ENCODE measurements at places on chromosomes 2 and 18.
A peak's percentile ranks its signal among the peaks of the same experiment; 100 is the strongest.

DNA sequence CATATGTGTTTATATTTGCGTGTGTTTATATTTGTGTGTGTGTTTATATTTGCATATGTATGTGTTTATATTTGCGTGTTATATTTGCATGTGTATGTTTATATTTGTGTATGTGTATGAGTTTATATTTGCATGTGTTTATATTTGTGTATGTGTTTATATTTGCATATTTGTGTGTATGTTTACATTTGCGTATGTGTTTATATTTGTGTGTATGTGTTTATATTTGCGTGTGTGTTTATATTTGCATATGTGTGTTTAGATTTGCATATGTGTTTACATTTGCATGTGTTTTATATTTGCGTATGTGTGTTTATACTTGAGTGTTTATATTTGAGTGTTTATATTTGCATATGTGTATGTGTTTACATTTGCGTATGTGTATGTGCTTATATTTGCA lies 115.7 kb upstream of the CTDP1 start:
- no peak for DNase-seq

DNA sequence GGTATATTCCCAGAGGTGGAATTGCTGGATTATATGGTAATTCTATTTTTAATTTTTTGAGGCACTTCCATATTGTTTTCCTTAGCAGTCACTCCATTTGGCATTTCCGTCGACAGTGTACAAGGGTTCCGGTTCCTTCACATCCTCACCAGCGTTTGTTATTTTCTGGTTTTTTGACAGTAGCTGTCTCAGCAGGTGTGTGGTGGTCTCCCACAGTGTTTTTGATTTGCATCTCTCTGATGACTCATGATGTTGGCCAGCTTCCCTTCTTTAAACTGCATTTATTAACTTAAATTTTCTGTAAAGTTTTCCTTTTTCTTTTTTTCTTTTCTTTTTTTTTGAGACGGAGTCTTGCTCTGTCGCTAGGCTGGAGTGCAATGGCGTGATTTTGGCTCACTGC lies 19.7 kb downstream of the SH3BP4 start:
- DNase-seq = no peak

DNA sequence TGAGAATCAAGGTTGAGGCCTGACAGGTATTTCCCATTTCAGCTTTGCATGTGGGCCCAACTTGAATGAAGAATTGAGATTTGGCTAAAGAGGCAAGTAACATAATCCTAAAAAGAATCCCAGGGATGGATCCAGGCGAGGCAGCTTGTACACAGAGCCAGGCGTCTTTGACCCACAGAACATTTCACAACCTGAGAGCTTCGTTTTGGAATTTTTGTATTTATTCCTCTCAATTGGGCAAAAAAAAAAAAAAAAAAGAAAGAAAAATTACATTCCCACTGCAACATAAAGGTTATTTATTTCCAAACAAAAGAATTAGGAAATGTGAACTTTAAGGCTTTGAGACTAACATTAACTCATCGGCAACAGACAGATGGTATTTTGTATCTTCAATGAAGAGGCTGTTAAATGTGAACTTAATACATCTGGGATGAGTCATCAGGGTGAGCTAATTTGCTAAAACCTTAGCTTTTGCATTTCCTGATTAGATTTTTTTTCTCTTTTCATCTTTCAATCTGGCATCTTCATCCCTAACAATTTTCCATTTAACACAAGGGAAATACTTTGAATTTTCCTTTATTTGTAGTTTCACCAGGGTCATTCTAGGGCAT lies 478.5 kb upstream of the TNP1 start:
- no peak for DNase-seq

DNA sequence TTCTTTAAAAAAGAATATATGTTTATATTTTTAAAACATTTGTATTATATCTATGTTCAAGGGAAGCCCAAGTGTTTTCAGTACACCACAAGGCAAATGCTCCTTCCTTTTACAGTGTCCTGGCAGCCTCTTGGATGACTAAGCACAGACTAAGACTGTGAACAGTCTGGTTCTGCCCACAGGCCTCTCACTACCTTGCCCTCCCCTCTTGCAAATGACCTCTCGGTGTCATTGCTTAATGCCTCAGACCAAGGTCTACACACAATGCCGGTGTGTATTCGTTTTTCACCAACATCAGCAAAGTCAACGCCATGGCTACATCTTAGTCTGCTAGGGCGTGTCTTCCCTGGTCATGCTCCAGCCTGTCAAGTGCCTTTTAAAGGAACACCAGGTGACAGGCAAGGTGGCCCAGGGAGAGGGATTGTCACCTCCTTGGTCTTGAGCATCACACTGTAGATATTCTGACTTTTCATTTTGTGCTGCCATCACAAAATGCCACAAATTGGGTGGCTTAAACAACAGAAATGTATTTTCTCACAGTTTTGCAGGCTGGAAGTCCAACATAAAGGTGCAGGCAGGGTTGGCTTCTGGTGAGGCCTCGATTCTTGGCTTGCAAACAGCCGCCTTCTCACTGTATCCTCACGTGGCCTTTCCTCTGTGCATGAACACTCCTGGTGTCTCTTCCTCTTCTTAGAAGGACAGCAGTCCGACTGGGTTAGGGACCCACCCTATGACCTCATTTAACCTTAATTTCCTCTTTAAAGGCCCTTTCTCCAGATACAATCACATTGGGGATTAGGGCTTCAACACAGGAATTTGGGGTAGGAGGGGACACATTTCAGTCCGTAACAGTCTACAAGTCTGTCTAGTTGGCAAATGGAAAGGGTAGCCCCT lies 266.5 kb downstream of the KLHL29 start:
- no peak for DNase-seq

DNA sequence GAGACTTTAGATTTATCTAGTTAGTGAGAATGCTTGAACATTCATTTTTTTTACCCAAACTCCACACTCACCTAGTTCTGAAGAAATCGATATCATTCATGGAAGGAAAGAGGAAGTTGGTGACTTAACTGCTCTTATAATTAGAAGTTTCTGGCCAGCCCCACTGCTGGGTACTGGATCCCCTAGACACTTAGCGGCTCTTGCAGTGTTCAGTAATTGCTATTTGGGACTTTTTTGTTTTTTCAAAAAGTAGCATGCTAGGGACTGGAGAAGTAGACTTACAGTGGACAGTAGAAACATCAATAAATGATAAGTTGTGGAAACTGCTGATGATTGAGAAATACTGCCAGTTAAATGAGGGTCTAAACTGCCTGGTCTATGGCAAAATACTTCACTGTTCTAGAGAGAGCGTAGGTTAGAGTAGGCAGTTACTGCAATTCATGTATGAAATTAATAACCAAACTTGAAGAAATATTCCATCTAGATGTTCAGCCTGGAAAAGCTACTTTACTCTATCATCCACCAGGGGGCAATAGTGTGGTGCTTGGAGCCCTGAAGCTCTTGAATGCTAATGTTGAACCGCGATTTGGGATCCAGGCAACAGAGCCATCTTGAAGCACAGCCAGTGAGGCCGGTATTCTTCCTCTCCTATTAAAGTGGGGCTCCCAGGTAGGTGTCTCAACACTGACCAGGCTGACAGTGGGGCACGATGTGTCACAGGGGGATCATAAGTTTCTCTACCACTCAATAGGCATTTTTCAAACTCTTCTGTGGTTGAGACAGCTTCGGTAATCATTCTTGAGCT lies 146.1 kb upstream of the SESTD1 start:
- DNase-seq = peak; percentile 51

DNA sequence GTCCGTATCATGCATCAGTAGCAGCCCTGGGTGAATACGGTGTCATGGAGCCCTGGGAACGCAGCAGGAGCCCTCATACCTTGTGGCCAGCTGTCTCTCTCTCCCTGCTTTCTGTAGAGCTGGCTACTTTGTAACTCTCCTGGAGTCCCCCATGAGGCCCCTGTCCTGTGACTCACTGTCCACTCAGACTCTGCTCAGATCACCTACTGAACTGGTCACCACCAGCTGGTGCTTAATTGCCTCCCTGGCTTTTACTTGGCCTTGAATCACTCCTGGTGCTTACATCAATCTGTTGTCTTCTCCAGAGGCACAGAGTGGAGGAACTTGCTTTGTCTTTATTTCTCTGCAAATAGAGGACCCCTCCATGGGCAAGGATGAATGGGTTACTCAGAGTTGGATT lies 172.7 kb downstream of the HRH4 start:
- DNase-seq = no peak

DNA sequence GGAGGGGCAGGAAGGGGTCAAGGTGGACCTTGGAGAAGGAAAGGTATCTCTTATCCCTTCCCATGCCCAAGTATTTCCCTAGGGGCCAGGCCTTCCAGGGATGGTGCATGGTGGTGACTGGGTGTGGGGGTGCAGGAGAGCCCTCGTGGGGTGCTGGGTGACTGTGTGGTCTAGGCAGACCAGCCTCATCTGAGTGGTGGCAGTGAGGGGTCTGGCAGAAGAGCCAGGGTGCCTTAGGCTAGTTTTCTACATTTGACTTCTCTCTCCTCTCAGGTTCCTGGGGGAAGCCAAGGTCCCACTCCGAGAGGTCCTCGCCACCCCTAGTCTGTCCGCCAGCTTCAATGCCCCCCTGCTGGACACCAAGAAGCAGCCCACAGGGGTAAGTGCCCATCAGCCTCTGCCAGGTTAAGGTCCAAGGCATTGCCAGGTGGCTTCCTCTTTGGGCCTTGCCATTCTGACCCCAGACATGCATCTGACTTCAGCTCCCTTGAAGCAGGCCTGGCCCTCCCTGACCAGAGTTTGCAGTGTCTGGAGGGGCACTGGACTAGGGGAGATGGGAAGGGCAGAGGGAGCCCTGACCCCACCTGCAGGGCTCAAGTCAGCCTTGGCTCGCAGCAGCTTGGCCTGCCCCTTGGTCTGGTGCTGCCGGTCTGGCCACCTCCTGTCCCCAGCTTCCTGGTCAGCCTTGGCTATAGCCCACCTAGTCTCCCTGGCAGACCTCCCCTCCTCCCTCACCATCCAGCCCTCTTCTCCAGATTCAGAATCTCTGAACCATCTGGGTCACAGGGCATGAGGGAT lies 49.8 kb downstream of the DYSF start:
- no peak for DNase-seq

GRCh38 chr2:218238887-218239286 lies 21.9 kb downstream of the ARPC2 start:
- DNase-seq = no peak

GRCh38 chr2:147851244-147851930 lies 6.6 kb downstream of the ACVR2A start:
- DNase-seq = no peak

DNA sequence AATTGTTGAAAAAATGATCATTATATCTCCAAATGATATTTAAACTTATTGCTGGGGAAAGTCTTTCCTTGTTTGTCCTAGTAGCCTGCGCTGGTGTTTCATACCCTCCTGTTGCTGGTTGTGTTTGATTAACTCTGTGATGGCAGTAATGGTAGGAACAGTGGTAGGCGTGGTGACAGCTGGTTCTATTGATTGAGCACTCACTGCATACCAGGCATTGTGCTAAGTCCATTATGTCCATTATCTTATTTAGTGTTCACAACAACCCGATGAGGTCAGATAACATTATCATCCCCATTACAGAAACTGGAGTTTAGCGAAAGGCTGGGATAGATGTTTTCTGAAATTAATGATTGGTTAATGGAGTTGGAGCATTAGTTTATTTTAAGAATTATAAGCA lies 77.8 kb upstream of the STON1 start:
- DNase-seq = no peak

DNA sequence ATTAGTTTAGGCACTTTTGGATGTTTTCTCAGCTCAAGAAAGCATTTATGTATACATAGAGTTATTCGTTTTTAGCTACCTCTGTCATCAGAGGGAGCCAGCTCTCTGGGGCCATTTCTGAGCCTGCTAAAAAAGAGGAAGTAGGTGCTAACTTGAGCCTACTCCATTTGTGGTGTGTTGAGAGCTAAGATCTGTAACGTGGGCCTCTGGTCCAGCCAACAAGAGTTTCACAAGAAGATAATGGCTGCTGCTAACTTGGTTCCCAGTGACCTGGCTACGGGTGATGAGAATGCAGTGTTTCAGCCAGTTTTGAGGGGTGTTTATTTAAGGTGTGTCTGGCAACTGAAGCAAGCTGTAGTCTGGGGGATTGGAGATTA lies 182.5 kb downstream of the PRKCE start:
- no peak for DNase-seq

GRCh38 chr2:203476881-203477280 lies 58.2 kb downstream of the RAPH1 start:
- no peak for DNase-seq

- no peak for DNase-seq
Observed at GRCh38 chr2:15042801-15043217, 410.3 kb downstream of the LRATD1 start.

GRCh38 chr2:26459991-26460612 lies 17.8 kb downstream of the OTOF start:
- no peak for DNase-seq

DNA sequence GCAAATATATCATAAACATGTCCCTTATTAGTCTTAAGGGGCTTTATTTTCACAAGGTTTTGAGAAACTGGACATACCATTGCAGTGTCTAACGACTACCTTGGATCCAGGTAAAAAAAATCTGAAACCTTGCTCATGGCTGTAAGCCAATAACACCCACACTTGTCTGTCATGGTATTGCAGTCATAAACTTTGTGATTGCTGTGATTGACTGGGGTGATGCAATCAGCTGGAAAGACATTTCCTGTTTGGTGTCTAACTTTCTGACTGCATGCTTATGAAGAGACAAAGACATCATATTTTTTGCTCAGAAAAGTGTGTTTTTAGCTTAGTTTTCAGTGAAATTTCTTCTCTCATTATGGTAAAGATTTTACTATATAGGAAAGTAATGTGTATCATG lies 635.0 kb downstream of the TSN start:
- peak; percentile 67 for DNase-seq

GRCh38 chr18:31721601-31722000 lies 37.2 kb upstream of the B4GALT6 start:
- DNase-seq = no peak

DNA sequence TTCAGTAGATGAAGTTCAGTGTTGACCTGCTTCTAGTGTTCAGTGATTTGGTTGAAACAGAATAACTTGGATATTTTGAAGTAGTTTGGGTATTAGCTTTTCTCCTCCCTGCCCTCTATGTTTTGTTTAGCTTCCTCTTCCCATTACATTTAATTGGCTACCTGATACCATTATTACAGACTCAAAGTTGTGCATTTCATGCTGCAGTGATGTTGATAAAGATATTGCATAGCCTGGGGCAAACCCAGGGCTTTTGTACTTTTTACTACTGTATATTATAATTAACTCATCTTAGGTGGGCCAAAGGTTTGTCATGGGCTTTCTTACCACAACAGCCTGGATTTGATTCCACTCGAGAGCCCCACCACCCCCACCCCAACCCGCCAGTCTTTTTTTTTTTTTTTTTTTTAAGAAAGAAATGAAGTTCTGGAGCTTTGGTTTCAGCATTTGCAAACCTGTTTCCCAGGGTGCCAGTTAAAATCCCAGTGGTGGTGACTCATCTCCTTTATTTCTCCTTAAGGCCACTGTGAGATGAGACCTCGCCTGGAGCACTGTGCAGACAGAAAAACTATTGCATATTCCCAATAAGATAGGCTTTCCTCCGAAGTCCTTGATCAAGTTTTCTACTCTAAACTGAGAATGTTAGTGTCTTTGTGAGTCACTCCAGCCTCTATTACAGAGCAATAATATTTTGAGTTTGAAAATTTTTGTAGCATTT lies 393.7 kb upstream of the FANCL start:
- no peak for DNase-seq

GRCh38 chr18:47417807-47418206 lies 166.3 kb upstream of the SKOR2 start:
- DNase-seq = no peak

All from SW480 (cell line).